Activated T-cell treated with anti-CD3 and anti-CD28 coated beads, Interleukin-2, amount 50 U/mL, for 24 hours (primary cell): ENCODE measurements at places on chromosomes 11 and 22.

GRCh38 chr11:63505857-63506528, at the start of gene LGALS12:
Gene LGALS12, plus strand, starts transcription at chr11:63506084. Its CDS starts 375 bp downstream, at chr11:63506459.
- DNase-seq = no peak

DNA sequence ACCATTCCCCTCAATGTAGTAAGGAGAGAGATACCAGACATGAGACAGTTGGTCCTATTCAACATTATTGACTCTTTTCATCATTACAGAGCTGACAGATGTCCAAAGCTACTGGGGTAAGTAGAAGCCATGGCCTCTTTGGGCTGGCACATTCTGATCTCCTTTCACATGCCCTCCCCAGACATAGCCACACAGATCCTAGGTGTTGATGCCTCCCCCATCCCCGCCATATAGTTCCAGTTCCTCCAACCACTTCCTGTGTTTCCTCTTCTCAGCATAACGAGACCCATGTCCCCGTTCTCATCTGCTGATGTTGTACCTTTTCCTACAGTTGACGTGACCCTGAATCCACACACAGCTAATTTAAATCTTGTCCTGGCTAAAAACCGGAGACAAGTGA, 14.0 kb downstream of the TRIM6 start:
- no peak for DNase-seq

GRCh38 chr22:21612858-21613257, 17.0 kb downstream of the YDJC start:
- DNase-seq = no peak

- no peak for DNase-seq
These were observed 1217.6 kb downstream of the JRKL start for GRCh38 chr11:97607291-97608000.

DNA sequence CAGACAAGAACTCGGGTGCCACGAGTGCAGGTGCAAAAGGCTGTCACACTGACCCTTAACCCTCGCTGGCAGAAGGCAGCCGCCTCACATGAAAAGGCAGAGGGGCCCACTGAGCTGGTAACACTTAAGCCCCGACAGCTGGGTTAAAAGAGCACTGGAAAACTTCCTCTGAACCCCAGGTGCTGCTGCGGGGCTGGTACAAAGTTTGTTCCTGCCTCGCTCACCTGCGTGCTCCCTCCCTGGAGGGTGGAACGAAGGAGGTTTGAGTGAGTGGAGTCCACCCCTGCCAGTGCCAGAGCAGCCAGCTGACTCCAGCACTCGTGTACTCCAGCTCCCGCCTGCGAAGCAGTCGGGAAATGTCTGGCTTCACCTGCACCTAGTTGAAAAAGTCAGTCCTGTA, 12.6 kb downstream of the SULT4A1 start:
- no peak for DNase-seq

DNA sequence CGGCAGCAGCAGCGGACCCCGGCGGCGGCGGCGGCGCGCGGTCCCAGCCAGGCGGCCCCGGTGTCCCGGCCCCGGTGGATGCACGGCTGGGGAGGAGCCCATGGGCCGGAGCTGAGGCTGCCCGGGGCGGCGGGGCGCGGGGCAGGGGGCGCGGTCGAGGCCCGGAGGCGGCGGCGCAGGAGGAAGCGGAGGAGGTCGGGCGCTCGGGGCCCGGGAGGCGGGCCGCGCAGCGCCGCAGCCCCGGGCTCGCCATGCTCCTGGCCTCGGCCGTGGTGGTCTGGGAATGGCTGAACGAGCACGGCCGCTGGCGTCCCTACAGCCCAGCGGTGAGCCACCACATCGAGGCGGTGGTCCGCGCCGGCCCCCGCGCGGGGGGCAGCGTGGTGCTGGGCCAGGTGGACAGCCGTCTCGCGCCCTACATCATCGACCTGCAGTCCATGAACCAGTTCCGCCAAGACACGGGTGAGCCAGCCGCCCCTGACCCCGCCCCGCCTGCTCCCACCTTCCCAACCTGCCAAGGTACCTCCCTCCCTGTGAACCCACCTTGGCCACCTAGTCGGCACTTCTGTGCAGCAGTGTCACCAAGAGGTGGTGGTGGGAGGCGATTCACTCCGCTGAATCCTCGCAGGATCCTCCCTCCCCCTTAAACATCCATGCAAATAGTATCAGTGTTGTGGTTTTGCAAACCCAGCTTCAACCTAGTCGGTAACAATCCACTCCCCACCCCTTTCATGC, 580 bp downstream of the DTX4 start:
- DNase-seq = peak; percentile 54

- no peak for DNase-seq
These were observed 2.1 kb upstream of the RTCB start for GRCh38 chr22:32414191-32414590.

DNA sequence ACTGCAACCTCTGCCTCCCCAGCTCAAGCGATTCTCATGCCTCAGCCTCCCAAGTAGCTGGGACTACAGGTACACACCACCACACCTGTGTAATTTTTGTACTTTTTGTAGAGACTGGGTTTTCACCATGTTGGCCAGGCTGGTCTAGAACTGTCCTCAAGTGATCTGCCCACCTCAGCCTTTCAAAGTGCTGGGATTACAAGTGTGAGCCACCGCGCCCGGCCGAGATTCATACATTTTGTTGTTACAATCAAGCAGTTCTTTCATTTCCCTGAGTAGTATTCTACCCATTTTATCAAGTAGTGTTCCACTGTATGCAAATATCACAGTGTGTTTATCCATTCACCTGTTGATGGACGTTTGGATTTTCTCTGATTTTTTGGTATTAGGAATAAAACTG, 26.6 kb upstream of the SLC35C1 start:
- DNase-seq = no peak

- no peak for DNase-seq
These were observed 23.7 kb downstream of the TANGO2 start for GRCh38 chr22:20044495-20045151.

DNA sequence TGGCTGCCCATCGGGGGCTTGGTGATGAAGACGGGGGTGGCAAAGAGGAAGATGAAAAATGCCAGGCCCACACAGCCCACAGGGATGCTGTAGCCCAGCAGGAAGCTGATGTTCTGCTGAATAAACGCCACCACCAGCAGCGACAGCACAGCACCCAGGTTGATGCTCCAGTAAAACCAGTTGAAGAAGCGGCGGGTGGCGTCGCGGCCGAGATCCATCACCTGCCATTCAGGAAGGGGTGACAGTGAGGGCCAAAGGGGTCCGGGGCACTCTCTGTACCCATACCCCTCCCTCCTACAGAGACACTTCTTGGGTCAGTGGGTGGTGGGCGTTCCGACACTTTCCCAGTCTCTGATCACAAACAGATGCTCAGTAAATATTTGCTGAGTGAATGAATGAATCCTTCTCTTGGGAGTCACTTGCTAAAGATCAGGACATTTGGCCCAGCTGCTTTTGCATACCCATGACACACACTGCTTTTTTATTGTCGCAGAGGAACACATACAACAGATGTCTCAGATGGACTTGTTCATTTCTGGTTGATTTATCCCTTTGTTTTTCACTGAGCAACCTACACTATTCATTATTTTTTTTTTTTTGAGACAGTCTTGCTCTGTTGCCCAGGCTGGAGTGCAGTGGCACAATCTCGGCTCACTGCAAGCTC, 5.2 kb downstream of the SLC15A3 start:
- DNase-seq = no peak

DNA sequence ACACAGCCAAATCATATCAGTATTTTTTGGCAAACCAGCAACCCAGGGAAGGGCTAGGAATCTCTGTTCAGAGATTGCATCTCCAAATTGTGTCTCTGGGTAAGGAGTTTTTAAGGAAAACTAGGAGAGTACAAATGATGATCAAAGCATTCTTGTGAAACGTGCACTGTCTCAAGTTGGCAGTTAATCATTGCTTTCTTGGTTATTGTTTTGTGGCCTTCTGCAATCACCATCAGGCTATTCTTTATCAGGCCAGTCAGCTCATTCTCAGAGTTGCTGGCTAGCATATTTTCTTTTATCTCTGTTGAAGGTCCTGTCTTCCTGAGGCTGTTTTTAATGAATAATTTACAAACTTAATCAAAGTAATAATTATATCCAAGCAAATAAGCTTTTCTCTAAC, 129.1 kb upstream of the CCDC179 start:
- DNase-seq = no peak

DNA sequence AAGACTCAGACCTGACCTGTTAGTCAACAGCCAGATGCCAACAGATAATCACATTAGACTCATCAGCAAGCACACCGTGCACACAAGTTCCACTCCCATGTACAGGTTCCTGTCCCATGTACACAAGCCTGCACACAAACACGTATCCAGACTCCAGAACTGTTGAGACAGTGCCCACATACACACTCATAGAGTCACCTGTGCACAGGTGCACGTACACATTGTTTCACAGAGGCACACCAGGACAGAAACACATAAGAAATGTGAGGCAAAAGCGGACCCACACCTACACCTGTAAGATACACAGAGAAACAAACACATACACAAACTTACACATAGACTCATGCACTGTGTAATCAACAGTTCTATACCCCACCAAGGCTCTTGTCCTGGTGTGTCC, 2.7 kb upstream of the ZNF74 start:
- DNase-seq = no peak

DNA sequence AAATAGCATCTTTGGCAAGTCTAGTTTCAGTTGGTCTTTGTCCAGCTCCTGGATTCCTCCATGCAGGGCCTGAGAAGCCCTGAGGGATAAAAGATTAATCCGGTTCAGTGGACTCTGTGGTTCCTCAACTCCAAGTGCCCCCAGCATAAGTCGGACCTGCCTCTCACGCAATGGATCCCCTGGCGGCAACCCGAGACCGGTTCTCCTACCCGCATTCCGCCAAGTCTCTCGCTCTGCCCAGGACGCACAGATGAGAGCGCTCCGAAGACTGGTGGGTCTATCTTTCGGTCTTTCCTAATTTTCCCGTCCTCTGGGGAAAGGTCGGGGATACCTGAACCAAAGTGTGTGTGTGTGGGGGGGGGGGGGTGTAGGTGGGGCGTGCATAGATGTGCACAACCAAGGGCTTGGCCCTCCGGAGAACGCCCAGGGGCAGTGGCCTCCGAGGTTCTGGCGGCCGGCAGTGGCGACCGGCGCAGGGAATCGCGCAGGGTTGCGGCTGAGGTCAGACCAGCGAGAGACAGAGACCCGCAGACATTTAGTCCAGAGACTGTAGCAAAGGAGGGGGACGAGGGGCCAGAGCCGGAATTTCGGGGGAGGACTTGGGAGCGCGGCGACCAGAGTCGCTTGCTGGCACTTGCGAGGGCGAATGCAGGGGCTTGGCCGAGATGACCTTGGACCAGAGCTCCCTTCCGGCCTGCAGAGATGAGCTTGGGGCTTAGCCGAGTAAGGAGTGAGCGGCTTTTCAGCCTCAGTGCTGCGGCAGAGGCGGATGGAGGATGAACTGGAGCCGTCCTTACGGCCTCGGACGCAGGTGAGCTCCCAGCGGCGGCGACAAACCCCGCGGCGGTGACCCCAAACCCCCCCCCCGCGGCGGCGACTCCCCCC, 712 bp upstream of the SLC2A11 start:
- DNase-seq = no peak

DNA sequence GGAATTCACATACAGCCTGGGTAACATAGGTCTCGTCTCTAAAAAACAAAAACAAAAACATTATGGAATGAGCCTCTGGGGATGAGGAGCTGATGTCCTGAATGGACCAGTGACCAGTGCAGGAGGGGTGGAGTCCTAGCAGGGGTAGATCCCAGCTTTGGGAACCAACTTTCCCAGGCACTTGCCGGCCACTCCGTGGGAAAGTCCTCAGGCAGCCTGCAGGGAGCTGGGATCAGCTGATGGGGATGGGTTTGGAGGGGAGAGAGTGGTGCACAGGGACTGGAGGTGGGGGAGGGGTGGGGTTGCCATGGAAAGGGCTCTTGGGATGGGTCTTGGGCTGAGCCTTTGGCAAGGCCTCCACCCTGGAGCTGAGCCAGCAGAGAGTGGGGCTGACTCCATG, 19.1 kb downstream of the MGAT3 start:
- DNase-seq = no peak

DNA sequence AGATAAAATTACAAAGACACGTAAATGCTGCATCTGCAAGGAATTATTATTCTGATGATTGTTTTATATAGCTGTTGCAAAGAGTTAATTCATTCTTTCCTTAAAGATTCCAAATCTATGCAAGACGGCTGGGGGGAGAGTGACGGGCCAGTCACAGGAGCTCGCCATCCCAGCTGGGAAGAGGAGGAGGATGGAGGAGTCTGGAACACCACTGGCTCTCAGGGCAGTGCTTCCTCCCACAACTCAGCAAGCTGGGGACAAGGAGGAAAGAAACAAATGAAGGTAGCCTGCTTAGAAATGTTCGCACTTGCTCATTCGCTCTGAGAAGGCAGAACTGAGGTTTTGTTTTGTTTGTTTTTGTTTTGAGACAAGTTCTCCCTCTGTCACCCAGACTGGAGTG, 73.0 kb upstream of the ADSL start:
- DNase-seq = no peak

GRCh38 chr11:69656536-69657455, 15.8 kb downstream of the CCND1 start:
- no peak for DNase-seq
